ENCODE measurements at places on chromosomes 13 and 19.

GRCh38 chr19:46068345-46069258 lies 27.8 kb upstream of the IGFL4 start:
- DNase-seq = no peak

- no peak for DNase-seq
These were observed 20.1 kb upstream of the CAMSAP3 start for GRCh38 chr19:7575434-7576040.

DNA sequence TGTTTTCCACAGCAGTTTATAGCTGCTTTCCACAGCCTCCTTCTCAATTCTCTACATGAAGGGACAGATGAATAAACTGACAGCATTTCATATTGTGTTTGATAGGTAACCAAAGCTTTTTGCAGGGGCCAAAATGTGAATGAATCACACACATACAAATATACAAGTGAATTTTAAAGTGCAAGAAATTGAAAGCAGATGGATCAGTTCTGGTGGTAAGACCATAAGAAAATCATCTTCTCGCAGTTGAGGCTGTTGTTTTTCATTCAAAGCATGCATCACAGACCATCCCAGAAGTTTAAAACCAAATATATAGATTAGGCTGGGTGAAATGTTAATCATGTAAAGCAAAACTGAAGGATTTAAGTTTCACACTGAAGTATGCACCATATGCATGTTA lies 1569.4 kb downstream of the PCDH9 start:
- no peak for DNase-seq

- DNase-seq = peak; percentile 80
These were observed 499 bp downstream of the LSM7 start for GRCh38 chr19:2327773-2328400.

- no peak for DNase-seq
These were observed 7.2 kb downstream of the VASP start for GRCh38 chr19:45514376-45515051.
